ENCODE measurements at places on chromosomes 1 and 21. TPM values are rescaled to one million over a fixed set of nuclear protein-coding genes. Genes with fewer than 3 reads are reported as not detected.

The HLX gene
- total RNA-seq = 0.28 TPM

The KRTAP11-1 gene
- not detected for total RNA-seq

The MTARC2 gene
- total RNA-seq = 15.8 TPM

The PLD5 gene
- total RNA-seq = 1.8 TPM

The GOLT1A gene
- 20.4 TPM for total RNA-seq

DNA sequence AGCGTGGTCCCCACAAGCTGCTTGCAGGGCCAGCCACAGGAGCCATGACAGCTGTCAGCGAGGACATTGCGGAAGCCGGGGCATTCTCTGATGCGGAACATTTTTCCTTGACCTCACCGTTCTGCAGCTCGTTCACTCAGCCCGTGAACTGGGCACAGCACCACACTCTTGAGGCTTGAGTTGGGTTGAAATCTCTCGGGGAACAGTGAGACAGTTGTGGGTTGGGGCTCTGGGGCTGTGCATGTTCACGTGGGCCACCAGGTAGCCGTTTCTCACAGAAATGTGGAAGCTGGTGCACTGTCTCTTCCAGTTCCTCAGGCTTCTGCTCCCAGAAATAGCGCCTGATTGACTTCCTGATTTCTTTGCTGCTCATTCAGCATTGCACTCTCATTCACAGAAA lies 69.8 kb downstream of the SPSB1 start:
- H3K4me3 ChIP-seq = no peak overlapping the region
- no peaks in the 10 kb centered on the region for H3K36me3 ChIP-seq
- DNase-seq = no peak
- no peak overlapping the region for H3K27ac ChIP-seq
- H3K4me1 ChIP-seq = no peaks in the 10 kb centered on the region

GRCh38 chr1:197806718-197807117 lies 31.4 kb upstream of the DENND1B start:
- no peak for DNase-seq
- no peak overlapping the region for H3K4me3 ChIP-seq
- H3K4me1 ChIP-seq = no peaks in the 10 kb centered on the region
- H3K27ac ChIP-seq = no peak overlapping the region

DNA sequence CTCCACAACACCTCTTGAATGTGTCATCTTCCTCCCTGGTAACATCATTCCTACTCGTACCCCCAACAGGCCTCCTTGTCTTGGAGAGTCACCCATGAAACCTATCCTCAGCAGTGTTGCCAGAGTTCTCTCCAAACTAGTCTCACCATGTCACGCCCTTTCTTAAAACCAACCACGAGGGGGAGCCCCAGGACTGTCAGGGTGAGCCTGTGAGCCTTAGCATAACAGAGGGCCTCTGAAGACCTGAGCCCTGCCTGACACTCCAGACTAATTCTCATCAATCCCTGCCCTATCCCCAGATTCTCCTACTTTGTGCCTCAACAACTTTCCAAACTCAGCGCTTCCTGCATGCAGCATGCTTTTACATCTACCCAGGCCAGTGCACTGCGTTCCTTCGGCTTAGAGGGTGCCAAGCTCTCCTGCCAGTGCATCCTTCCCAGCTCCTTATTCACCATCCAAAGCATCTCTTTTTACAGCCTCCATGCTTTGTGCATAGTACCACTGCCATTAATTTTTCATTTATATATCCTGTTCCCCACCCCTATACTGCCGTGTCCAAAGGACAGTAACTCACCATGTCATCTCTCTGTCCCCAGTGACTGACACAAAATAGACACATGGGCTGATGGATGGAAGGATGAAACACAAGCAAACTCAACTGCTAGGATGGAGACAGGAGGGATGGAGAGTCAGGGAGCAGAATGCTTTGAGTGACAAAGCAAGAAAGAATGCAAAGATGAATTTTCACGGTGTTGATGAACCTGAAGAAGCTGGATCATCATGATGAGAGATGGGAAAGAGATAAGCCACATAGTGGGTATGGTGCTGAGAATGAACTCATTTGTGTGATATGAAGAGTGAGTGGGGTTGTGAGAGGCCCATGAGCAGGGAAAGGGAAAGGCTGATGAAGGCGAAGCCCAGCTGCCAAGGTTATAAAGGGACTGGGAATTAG lies 34.0 kb downstream of the ZNF697 start:
- no peaks in the 10 kb centered on the region for H3K4me1 ChIP-seq
- H3K27me3 ChIP-seq = no peaks in the 10 kb centered on the region
- no peak overlapping the region for H3K27ac ChIP-seq
- no peak overlapping the region for H3K4me3 ChIP-seq
- no peaks in the 10 kb centered on the region for H3K36me3 ChIP-seq

- H3K27ac ChIP-seq = no peak overlapping the region
- no peak for DNase-seq
- no peak overlapping the region for H3K4me3 ChIP-seq
- no peaks in the 10 kb centered on the region for H3K36me3 ChIP-seq
Measured at GRCh38 chr1:26404641-26405040, 6.0 kb upstream of the LIN28A start.

- no peaks in the 10 kb centered on the region for H3K27me3 ChIP-seq
- no peak overlapping the region for H3K4me3 ChIP-seq
- no peak overlapping the region for H3K27ac ChIP-seq
- H3K4me1 ChIP-seq = no peaks in the 10 kb centered on the region
Measured at GRCh38 chr1:73366734-73367413, 831.1 kb downstream of the LRRIQ3 start.

- H3K4me3 ChIP-seq = no peak overlapping the region
- DNase-seq = no peak
- no peak overlapping the region for H3K27ac ChIP-seq
- H3K4me1 ChIP-seq = 0 out of 2 replicates have a peak, but pooled peaks cover 8% of the 10 kb centered on the region
Measured at GRCh38 chr1:64472805-64473204, 2.9 kb downstream of the CACHD1 start.

DNA sequence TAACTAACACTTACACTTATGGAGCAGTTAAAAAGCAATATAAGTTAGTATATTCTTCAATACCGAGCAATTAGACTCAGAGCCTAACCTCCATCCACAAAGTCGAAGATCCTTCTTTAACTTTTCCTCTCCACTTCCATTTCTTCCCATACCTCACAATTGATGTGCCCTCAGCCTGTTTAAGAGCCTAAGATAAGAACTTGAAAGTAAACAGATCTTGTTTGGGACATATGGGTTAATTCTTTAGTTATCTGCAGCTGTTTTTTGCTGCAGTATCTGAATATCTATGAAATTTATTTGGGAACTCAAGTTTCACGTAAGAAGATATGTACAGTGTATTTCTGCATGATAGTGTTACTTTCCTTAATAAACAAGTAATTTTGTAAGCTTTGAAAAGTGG lies 51.5 kb downstream of the MIGA1 start:
- no peaks in the 10 kb centered on the region for H3K36me3 ChIP-seq
- H3K27me3 ChIP-seq = no peaks in the 10 kb centered on the region
- no peak overlapping the region for H3K27ac ChIP-seq
- H3K4me1 ChIP-seq = no peaks in the 10 kb centered on the region

DNA sequence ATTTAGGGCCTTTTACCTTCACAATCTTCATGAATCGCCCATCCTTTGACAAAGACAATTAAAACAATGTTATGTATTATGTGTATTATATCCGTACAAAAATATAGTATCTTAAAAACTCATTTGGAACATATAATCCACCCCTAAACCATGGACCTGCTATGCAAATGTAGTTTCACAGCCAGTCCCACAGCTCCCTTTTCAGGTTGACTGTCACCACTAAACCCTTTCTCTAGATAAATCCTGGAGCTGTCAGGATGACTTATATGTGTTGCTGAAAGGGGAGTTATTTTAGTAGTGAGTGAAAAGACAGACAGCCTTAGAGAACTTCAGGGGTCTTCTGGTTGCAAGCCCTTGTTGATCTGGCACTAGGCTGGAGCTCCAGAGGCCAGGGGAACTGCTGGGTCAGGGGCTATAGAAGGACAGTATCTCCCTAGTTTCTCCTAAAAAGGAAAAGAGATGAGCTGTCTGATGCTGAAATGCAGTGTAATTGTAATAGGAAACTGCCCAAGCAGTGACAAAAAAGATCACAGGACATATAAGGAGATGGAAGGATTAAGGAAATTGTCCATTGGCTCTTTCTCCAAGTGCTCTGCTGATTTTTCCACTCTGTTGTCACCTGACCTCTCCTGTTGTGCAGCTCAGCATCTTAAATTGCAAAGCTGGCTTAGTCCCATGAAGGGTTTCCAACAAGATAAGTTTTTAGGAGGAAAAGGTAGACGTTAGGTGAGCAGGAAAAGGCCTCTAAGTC lies 127.7 kb downstream of the S1PR1 start:
- no peaks in the 10 kb centered on the region for H3K4me1 ChIP-seq
- H3K36me3 ChIP-seq = no peaks in the 10 kb centered on the region
- no peak overlapping the region for H3K27ac ChIP-seq
- no peak overlapping the region for H3K4me3 ChIP-seq
- H3K27me3 ChIP-seq = no peaks in the 10 kb centered on the region

DNA sequence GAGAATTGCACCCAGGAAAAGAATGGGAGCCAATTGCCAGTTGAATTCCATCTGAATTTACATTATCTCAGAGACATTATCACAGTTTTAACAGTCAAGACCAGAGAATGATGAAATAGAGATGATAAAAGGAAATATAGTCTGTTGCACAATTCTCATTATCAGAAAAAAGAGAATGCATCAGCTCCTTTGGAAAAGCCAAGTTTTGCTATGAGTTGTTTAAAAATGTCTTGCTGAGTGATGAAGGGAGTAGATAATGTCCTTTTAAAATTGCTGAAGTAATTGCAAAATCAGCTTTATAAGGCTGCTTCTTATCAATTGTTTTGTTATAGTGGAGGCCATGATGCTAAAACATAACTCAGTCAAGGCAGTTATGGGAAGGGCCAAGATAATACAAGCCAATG lies 37.9 kb upstream of the EEIG2 start:
- H3K36me3 ChIP-seq = no peaks in the 10 kb centered on the region
- H3K4me3 ChIP-seq = no peak overlapping the region
- no peaks in the 10 kb centered on the region for H3K4me1 ChIP-seq
- DNase-seq = no peak

- no peak overlapping the region for H3K4me3 ChIP-seq
- no peaks in the 10 kb centered on the region for H3K36me3 ChIP-seq
- no peaks in the 10 kb centered on the region for H3K4me1 ChIP-seq
- no peaks in the 10 kb centered on the region for H3K27me3 ChIP-seq
Measured at GRCh38 chr1:11701551-11701961, 10.0 kb downstream of the DRAXIN start.

- no peaks in the 10 kb centered on the region for H3K27me3 ChIP-seq
- H3K4me3 ChIP-seq = no peak overlapping the region
- no peak for DNase-seq
- no peak overlapping the region for H3K27ac ChIP-seq
- no peaks in the 10 kb centered on the region for H3K36me3 ChIP-seq
- peaks cover 25% of the 10 kb centered on the region for H3K4me1 ChIP-seq
Measured at GRCh38 chr1:211910913-211911485, 80.4 kb upstream of the LPGAT1 start.

GRCh38 chr1:207427832-207428585 lies 26.1 kb upstream of the CR2 start:
- DNase-seq = no peak
- no peak overlapping the region for H3K27ac ChIP-seq
- no peak overlapping the region for H3K4me3 ChIP-seq
- H3K4me1 ChIP-seq = peaks cover 5% of the 10 kb centered on the region

DNA sequence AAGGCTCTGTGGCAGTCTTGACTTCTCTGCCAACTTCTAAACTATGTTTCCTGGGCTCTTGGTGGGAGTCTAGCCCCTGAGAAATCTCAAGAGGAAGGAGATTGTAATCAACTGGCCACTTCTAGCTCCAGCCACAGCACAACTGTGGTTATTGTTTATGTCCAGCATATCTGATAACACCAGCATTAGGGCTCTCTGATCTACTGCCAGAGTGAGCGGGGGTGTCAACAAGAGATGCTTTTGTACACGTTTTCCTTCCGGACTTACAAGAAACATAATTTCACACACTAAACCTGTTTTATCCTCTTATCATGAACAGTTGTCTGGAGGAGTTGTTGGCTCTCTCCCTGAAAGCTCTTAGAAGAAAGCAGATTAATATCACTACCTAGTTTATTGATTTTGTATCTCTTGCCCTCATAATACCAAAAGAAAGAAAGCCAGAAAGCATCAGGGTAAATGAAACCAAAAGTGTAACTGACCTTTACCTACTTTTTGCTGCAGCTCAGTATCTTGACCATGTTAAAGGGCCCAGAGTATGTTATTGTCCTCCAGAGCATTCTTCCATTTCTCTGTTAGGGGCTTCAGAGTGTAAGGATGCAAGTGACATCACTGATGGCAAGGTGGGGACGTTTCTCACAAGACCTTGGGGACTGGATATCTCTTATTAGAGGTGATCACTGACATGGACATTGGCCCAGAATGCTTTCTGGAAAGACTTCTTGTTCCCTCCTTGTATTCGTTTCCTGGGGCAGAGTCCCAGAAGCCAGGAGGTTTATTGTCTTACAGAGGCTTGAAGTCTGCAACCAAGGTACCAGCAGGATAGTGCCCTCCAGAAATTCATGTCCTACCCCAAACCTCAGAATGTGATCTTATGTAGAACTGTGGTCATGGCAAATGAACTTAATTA lies 9.6 kb upstream of the SH2D1B start:
- no peak for DNase-seq
- no peaks in the 10 kb centered on the region for H3K4me1 ChIP-seq
- H3K27me3 ChIP-seq = no peaks in the 10 kb centered on the region
- H3K36me3 ChIP-seq = no peaks in the 10 kb centered on the region

DNA sequence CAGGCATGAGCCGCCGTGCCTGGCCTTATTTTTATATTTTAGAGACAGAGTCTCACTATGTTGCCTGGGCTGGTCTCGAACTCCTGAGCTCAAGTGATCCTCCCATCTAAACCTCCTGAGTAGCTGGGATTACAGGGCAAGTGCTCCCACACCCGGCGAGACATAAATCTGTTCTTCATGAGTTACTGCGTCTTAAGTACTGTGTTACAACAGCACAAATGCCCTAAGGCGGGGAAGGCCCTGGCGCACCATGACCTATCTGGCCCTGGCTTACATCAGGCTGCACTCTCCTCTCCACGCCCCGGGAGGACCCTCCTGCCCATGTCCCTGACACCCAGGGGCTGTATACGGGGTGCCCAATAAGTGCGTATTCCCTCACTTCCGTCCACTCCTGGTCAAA lies 4.3 kb downstream of the GPR153 start:
- no peaks in the 10 kb centered on the region for H3K36me3 ChIP-seq
- no peaks in the 10 kb centered on the region for H3K27me3 ChIP-seq
- H3K4me1 ChIP-seq = no peaks in the 10 kb centered on the region
- H3K4me3 ChIP-seq = no peak overlapping the region

- H3K27ac ChIP-seq = peak overlapping the region; percentile 71
- H3K36me3 ChIP-seq = no peaks in the 10 kb centered on the region
- no peak overlapping the region for H3K4me3 ChIP-seq
- H3K4me1 ChIP-seq = peaks cover 26% of the 10 kb centered on the region
- no peaks in the 10 kb centered on the region for H3K27me3 ChIP-seq
- DNase-seq = peak; percentile 36
Measured at GRCh38 chr1:19468397-19468956, 16.9 kb downstream of the CAPZB start.
